NCI-H524 treated with DMSO at 0.1 percent for 48 hours (cell line): ENCODE measurements at places on chromosomes 16 and 17.

DNA sequence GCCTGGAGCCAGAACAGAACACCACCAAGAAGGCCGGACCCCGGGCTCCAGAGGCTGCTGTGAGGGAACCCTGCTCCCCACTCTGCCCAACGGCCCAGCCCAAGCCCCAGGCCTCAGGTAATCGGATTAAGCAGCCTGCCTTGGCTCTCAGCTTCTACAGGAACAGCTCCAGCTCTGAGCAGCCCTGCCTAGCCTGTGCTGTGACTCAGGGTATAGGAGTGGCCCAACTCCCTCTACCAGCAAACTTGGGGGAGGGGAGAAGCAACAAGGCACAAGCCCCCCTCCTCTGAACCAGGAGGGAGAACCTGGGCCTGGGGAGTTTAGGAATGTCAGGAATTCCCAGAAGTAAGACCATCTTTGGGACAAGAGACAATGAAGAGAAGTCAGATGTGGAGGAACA, 849 bp upstream of the SOX15 start:
- no peak for DNase-seq

DNA sequence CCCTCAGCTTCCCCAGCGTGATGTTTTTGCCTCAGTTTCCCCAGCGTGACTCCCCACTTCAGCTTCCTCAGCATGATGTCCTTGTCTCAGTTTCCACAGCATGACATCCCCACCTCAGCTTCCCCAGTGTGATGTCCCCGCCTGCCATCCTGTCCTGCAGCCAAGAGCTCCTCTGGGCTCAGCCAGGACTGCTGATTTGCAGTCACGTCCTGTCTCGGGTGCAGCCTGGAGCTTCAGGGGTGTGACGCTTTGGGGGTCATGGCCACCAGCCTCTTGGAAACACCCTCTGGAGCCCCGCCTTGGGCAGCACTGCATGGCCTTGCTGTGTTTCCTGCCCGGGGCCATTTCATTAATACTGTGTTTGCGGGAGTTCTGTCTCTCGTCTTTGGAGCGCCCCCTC, 16.5 kb upstream of the NUDT16L1 start:
- DNase-seq, result no peak

- DNase-seq, result no peak
Observed at GRCh38 chr16:67457611-67458010, 23.3 kb downstream of the ATP6V0D1 start.

- DNase-seq, result peak; percentile 40
Observed at GRCh38 chr16:49365711-49366509, 7.7 kb upstream of the C16orf78 start.

GRCh38 chr16:84562174-84562815, 55.6 kb downstream of the COTL1 start:
- DNase-seq, result no peak

- DNase-seq, result no peak
Observed at GRCh38 chr17:66425756-66426396, 123.5 kb downstream of the PRKCA start.

GRCh38 chr17:43769426-43769825, 9.4 kb downstream of the DUSP3 start:
- no peak for DNase-seq
